ENCODE measurements at places on chromosomes 16 and 17.

- no peak for DNase-seq
Measured at GRCh38 chr17:63704836-63705235, 4.9 kb upstream of the LIMD2 start.

- DNase-seq = no peak
Measured at GRCh38 chr17:77873500-77874302, 84.8 kb upstream of the TNRC6C start.

GRCh38 chr17:70366386-70366785, 197.1 kb downstream of the KCNJ2 start:
- no peak for DNase-seq

- DNase-seq = no peak
Measured at GRCh38 chr17:59345476-59345875, 14.0 kb downstream of the YPEL2 start.

DNA sequence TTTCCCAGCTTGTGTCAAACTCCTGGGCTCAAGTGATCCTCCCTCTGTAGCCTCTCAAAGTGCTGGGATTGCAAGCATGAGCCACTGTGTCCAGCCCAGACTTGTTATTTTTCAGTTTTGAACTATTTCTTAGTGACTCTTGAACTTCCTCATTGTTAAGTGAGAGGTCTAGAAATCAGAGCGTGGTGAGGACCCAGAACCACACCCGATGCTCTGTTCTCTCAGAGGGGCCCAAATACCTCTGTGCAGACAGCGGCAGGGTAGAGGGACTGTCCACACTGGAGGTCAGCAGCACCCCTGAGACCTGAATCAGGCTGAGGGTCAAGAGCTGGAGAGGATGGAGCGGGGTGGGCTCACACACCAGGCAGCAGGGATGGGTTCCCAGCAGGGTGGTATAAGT, 47.7 kb upstream of the MEAK7 start:
- DNase-seq = no peak

DNA sequence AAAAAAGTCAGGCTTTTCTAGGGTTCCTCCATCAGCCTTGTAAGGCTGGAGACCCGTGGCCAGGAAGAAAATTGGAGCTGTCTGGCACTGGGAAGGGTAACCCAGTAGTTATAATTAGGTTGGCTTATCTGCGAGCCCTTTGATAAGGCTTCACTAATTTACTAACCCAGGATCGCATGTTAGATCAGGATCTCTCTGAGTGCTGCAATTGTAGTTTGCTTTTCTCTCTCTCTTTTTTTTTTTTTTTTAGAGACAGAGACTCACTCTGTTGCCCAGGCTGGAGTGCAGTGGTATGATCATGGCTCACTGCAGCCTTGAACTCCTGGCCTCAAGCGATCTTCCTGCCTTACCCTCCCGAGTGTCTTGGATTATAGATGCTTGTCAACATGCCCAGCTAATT, 17.0 kb downstream of the ABCC1 start:
- no peak for DNase-seq

- no peak for DNase-seq
Measured at GRCh38 chr16:990516-991291, 9.1 kb downstream of the SOX8 start.

- DNase-seq = no peak
Measured at GRCh38 chr17:48143629-48144028, 36.1 kb downstream of the SNX11 start.

GRCh38 chr16:65660390-65660789, 538.5 kb upstream of the CDH11 start:
- DNase-seq = no peak

- no peak for DNase-seq
Measured at GRCh38 chr16:7585705-7586104, 253.1 kb downstream of the RBFOX1 start.
